Stimulated activated CD8-positive, alpha-beta memory T cell treated with anti-CD3 and anti-CD28 coated beads, Interleukin-2, amount 100 ng/mL, for 1 hour (primary cell): ENCODE measurements at places on chromosomes 6 and 20.

DNA sequence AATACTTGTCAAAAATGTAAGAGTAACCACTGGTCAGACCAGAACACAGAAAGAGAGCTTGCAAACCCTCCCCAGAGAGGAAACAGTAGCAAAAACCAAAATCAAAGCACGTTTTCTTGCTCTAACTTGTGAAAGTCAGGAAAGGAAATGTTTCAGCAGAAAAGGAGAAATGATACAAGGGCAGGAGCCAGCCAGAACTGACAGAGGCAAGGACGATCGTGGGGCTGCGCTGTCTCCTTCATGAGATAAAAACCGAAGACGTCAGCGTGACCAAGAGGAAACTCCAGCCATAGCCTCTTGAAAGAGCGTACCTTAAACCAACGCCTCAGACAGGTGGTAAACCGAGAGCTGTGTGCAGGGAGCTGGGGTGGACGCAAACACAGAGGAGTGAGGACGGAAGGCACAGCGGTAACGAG lies 27.5 kb downstream of the LAMA5 start:
- DNase-seq, result no peak

DNA sequence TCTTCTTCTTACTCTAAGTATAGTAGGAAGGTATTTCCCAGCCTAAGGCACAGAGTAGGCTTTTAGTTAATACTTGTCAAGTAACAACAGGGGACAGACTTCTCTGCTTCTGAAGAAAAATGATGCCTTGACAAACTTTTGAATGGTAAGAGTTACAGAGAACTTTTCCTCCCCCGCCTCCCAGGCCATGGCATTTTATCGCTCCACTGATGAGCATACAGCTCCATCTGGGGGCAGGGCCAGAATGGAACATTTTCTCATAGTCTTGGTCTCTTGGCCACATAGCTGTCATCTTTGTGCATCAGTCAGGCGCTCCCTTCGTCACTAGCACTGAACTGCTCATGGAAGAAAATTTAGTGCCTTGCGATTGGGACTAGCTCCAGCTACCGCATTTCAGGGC lies 1066.8 kb upstream of the CITED2 start:
- no peak for DNase-seq

DNA sequence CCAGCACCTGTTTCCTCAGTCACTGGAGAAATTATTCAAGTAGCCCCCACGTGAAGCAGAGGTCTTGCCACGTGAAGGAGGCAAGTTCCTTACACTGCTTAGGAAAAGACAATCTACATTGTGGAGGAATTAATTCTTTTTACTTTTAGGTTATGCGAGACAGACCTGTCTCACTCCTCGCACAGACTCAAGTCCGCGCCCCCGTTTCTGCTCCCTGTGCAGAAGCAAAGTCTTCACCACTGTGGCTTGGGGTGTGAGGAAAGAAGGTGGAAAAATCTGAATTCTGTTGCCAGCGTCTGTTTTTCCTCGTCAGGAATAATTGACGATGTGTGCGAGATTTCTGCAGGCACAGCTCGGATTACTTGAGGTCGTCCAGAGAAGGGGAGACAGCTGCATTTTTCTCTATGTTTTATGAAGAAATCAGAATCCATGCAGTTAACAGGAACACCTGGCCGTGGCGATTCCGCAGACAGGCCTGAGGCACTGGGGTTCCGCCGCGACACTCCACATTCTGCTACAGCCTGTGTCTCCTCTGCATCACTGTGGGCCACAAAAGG lies 185.1 kb downstream of the SMOC2 start:
- DNase-seq, result no peak

- DNase-seq, result no peak
Measured at GRCh38 chr20:63626424-63627128, at the start of gene GMEB2. Gene GMEB2 (minus strand): TSS chr20:63627101. CDS start chr20:63619397, 7,704 bp downstream.

DNA sequence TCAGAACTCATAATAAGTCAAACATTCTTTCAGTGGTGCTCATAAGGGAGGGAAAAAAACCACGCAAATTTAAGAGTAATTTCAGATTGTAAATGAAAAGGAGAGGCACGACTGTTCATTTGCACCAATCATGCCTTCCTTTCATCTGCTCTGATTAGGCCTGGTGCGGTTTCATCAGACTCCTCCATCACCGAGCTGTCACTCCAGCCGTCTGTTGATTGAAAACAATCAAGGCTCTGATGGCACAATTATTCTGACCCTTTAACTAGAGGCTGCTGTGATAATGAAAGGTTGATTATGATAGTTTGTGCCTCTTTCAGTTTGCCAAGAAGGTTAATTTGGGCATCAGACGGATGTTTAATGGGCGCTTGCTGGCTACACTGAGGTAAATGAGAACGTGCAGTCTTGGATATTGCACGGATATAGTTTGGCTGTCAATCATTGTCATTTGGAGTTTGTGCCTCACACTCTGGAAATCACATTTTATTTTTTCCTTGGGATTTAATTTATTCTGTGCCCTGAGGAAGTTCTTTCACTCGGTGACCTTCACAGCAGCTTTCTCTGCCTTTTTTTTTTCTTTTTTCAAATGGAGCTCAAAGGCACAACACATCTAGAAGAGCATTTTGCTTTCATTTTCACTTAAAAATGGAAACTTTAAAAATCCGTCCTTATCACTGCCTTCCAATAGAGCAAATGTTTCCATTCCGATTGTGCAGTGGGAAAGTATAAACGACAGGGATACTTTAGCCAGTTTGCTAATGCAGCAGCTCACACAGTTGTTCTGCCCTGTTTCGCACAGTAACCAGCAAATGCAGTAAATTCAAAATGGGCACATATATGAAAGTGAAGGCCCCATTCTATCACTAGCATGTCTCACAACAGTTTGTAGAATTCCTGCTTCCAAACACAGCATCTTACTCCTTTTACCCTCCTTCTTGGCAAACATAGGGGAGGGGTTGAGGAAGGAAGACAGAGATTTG lies 172.8 kb downstream of the KLHL32 start:
- DNase-seq, result no peak

DNA sequence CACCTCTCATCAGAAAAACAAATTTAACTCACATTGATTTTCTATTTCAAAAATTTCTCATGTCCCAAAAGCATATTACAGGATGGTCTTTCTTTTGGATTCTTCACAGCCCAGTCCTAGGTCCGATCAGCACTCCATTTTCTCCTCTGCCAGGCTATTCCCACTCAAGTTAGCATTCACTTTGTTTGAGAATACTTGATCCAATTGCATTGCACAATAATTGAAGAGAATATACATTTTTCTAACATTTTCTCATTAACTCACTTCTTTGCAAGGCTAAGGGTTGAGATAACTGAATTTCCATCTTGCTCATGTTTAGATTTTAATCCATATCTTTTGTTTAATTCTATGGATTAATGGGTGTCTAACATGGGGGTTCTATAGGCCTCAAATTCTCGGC lies 716.1 kb downstream of the QKI start:
- no peak for DNase-seq

DNA sequence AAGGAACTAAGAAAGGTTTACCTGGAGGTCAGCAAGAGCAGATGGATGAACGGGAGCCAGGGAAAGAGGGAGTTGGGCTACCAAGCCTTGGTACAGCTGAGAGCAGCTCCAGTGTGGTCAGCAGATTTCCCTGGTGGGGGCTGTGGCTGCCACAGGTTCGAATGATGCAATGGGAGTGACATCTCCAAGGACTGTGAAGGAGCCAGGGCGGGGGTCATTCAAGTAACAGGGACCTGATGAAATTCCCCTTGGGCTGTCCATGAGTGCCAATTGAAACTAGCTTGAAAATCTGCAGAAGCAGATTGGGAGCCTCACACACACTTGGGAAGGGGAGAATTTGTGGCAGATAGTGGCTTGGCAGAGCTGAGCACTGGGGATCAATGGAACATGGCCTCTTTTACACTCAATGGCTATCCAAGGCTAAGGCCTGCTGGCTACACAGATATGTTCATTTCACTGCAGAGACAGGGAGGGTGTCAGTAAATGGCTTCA lies 247.0 kb upstream of the ECI2 start:
- no peak for DNase-seq

DNA sequence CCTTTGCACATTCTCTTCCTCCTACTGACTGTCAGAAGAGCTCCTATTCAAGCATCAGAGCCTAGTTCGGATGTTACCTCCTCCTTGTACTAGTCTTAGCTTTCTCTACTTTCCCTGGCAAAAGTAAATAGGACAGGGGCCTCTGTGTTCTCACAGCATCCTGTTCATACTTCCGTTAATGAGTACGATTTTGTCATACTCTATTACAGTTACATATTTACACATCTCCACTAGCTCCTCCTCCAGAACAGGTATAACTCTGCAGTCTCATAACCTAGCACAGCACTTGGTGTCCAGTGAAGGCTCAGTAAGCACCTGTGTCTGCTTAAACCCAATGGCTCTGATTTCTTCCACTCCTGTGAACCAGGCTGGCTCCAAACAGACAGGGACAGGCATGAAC lies 7.0 kb downstream of the ELMO2 start:
- no peak for DNase-seq

DNA sequence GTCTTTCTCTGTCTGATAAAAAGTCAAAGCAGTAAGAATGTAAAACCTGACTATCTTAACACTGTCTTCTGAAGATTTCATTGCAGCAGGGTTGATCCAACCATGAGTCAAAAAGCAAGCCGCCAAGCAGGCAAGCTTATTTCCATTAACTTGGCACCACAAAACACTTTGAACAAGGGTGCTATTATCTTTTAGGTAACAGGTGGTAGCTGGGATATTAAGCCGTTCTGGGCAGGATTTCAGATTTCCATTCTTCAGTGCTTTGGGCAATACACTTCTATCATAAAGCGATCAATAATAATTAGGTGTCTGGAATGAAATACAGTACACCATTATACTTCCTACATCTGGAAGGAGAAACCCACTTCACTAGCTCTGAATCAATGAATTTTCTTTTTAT lies 181.9 kb downstream of the TBC1D7 start:
- DNase-seq, result no peak

DNA sequence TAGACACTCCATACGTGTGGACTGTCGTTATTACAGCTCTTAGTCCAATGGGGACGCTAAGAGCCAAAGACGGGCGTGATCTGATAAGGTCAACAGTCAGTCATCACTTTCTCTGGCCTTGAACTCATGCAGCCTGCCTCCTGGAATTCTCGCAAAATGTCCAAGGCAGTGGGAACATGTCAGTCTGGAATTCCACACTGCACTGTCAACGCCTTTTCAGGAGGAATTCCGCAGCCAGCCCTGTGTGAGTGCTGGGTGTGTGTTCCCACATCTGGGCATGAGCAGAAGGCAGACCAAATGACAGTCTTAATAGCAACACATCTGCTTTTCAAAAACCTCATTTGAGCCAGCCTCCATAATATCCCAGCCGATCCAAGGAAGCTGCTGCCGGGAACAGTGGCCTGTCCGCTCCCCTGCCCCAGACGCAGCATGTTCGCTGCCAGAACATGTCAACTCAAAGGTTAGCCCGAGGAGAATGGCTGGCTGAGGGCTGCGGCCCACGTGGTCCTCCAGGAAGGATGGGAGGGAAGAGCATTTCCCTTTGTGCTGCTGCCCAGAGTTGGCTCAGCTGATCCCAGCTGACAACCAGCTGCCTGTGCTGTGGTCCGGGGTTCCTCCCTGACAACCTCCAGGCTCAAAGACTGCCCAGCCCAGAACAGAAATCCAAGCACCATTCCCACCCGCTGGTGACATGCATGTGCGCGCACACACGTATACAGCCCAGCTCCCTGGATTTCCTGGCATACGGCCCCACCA lies 103.1 kb downstream of the SULF2 start:
- no peak for DNase-seq

GRCh38 chr6:157537556-157537955 lies 156.6 kb downstream of the ZDHHC14 start:
- no peak for DNase-seq

DNA sequence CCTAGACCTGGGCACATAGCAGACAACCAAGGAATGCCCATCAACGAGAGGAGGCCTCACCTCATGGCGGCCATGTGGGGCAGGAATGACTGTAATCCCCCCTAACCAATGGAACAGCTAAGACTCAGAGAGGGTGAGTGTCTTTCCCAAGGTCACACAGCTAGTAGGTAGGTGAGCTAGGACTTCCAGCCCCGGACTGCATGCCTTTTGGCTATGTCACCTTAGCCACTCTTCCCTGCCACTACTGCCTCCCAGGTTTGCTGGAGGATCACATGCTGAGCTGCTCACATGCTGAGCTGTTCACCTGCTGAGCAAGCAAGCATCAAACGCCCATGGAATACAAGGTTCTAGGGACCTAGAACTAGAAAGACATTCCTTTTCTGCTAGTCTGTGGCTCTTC lies 188.5 kb upstream of the PMEPA1 start:
- DNase-seq, result no peak

DNA sequence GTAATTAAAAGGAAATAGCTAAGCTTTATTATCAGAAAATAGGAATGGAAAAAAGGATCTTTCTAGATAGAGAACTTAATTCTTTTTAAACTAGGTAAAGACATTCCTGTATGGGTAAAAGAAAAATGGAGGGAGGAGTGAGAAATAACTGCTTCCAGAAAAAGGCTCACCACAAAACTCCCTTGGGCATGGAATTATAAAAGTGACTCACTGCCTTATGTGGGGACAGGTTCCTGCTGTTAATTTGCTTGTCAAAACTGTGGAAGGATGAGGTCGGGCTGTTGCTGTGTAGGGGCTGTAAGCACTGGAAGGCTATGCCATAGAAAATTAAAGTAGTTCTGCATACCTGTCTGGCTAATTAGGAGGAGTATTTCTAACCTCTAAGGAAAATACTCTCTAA lies 158.7 kb downstream of the UBE3D start:
- DNase-seq, result no peak

- no peak for DNase-seq
Measured at GRCh38 chr6:108027056-108027455, 47.5 kb downstream of the OSTM1 start.

DNA sequence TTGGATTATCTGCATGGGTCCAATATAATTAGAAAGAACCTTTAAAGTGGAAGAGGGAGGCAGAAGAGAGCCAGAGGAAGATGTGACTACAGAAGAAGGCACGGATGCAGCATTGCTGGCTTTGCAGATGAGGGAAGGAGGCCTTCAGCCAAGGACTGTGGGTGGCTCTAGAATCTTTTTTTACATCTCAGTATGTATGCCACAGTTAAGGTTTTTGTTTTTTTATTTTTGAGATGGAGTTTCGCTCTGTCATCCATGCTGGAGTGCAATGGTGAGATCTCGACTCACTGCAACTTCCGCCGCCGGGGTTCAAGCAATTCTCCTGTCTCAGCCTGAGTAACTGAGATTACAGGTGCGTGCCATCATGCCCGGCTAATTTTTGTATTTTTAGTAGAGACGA lies 49.3 kb downstream of the MCM8 start:
- no peak for DNase-seq

DNA sequence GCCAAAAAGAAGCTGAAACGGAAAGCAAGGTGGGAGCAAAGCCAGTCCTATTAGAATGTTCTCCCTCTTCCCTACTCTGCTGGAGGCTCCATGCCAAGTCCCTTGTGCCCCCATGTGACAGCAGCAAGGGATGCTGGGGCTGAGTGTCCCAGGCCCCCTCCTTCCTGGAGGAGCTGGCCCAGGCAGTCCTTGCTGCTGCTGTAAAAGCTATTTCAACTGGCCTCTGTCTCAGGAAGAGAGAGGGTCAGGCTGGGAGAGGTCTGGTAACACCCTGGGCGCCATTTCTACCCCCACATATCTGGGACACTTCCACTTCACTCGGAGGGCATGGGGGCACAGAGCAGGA lies 25.0 kb downstream of the TTBK1 start:
- DNase-seq, result no peak

- DNase-seq, result no peak
Measured at GRCh38 chr20:23340524-23340923, 10.1 kb upstream of the NXT1 start.
